ENCODE measurements at places on chromosomes 11 and 22.

GRCh38 chr11:82903843-82904586 lies 2.5 kb downstream of the DDIAS start:
- no peak overlapping the region for H3K27ac ChIP-seq
- no peak for DNase-seq
- H3K4me1 ChIP-seq, result peaks cover 45% of the 10 kb centered on the region
- no peaks in the 10 kb centered on the region for H3K27me3 ChIP-seq

GRCh38 chr22:50308986-50309600 lies 1.6 kb upstream of the PLXNB2 start:
- peaks cover 4% of the 10 kb centered on the region for H3K4me1 ChIP-seq
- no peak for DNase-seq
- no peak overlapping the region for H3K27ac ChIP-seq
- peak overlapping the region; percentile 37 for H3K4me3 ChIP-seq
- no peaks in the 10 kb centered on the region for H3K36me3 ChIP-seq

- DNase-seq, result no peak
- H3K4me1 ChIP-seq, result no peaks in the 10 kb centered on the region
- no peak overlapping the region for H3K4me3 ChIP-seq
- H3K27me3 ChIP-seq, result no peaks in the 10 kb centered on the region
Measured at GRCh38 chr22:26718905-26719304, 61.5 kb downstream of the MIAT start.

DNA sequence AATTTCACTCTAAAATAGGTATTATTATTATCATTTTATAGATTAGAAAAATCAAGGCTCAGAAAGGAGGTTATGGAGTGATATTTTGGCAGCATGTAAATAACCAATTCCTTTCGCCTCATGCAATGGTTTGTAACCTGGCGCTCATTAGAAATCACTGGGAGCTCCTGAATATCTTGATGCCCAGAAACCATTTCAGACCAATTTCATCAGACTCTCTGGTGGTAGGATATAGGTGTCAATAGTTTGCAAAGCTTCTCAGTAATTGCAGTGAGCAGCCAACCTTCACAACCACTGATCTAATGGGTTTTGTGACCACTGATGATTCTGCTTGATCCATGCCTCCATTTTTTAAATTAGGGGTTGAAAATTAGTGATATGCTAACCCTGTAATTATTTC lies 57.8 kb upstream of the ZC3H12C start:
- no peaks in the 10 kb centered on the region for H3K4me1 ChIP-seq
- no peak for DNase-seq
- no peak overlapping the region for H3K4me3 ChIP-seq

- H3K36me3 ChIP-seq, result peaks cover 7% of the 10 kb centered on the region
- DNase-seq, result peak; percentile 15
- no peak overlapping the region for H3K27ac ChIP-seq
- no peaks in the 10 kb centered on the region for H3K27me3 ChIP-seq
Measured at GRCh38 chr11:68933605-68934320, 30.1 kb downstream of the IGHMBP2 start.

- H3K27ac ChIP-seq, result no peak overlapping the region
- DNase-seq, result no peak
- no peaks in the 10 kb centered on the region for H3K4me1 ChIP-seq
- no peaks in the 10 kb centered on the region for H3K36me3 ChIP-seq
Measured at GRCh38 chr11:93908689-93909088, 58.3 kb upstream of the VSTM5 start.

DNA sequence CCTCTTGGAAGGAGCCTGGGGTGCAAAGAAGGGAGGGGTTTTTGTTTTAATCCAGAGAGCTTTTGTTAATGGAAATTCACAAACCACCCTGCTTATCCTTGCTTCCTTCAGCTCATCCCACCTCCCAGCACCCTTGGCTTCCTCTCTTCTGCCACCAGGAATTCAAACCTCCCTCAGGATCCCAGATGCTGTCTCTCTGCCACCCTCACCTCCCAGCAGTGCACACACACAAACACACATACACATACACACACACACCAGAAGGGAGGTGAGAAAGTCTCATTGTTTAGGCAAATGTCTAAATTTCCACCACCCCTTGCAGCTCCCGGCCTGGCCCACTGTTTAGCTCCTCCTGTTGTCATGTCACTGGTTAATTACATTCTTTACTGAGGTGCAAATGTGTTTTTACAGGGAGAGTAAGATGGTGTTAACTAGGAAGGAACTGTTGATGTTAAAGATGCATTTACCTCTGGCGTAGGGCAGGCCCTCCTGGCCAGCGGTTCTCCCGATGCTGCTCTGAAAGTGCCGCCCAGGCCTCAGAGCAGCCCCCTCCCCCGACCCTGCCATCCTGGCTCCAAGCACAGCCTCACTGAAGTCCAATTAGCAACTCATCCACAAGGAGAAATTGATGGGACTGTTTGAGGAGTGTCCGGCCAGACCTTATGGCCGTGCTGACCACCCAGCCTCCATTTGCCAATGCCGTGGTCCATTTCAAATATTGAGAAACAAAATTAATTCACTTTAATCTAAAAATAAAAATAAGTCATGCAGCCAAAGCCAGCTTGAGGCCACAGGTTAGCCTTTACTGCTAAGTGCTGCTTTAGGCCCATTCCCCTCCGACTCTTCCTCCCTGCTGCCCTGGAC lies 165.4 kb downstream of the FEZ1 start:
- H3K27me3 ChIP-seq, result peaks cover 34% of the 10 kb centered on the region
- no peaks in the 10 kb centered on the region for H3K4me1 ChIP-seq
- DNase-seq, result no peak
- H3K4me3 ChIP-seq, result no peak overlapping the region
- no peaks in the 10 kb centered on the region for H3K36me3 ChIP-seq
- H3K27ac ChIP-seq, result no peak overlapping the region

GRCh38 chr11:133563505-133564025 lies 31.3 kb upstream of the OPCML start:
- H3K27me3 ChIP-seq, result peaks cover 10% of the 10 kb centered on the region
- H3K4me1 ChIP-seq, result no peaks in the 10 kb centered on the region
- H3K36me3 ChIP-seq, result no peaks in the 10 kb centered on the region
- H3K27ac ChIP-seq, result no peak overlapping the region
- DNase-seq, result no peak

GRCh38 chr11:60895687-60896086 lies 10.7 kb downstream of the PRPF19 start:
- H3K4me1 ChIP-seq, result no peaks in the 10 kb centered on the region
- DNase-seq, result no peak
- no peaks in the 10 kb centered on the region for H3K27me3 ChIP-seq

DNA sequence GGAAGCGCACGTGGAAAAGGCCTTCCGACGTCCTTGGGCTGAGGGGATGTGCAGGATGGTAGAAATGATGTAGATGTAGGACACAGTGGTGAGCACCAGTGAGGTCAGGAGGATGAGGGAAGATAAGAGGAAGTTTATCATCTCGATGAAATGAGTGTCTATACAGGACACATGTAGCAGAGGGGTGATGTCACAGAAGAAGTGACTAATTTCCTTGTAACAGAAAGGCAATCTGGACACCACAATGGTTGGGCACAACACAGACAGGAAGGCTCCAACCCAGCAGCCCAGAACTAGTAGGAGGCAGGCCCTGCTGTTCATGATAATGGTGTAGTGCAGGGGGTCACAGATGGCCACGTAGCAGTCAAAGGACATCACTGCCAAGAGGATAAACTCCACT lies 35.0 kb upstream of the OR6M1 start:
- no peak overlapping the region for H3K4me3 ChIP-seq
- no peak overlapping the region for H3K27ac ChIP-seq
- H3K4me1 ChIP-seq, result no peaks in the 10 kb centered on the region
- no peaks in the 10 kb centered on the region for H3K36me3 ChIP-seq

DNA sequence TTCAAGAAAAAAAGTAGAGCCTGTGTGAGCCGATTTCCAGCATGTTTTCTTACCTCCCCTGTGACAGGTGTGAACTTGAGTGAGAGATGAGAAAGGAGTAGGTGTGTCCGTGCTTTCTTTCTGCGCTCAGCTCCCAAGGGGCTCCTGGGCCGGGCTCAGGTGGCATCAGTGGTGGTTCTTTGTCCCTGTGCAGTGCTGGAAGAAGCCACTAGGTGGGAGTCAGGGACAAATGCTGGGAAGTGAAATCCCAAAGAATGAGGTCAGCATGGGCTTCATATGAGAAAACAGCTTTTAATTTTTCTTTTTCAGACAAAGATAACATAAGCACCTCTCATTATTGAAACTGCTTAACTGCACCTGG lies 57.8 kb downstream of the PPFIBP2 start:
- peaks cover 9% of the 10 kb centered on the region for H3K36me3 ChIP-seq
- no peaks in the 10 kb centered on the region for H3K4me1 ChIP-seq
- no peaks in the 10 kb centered on the region for H3K27me3 ChIP-seq
- no peak overlapping the region for H3K4me3 ChIP-seq
- DNase-seq, result no peak

Data from natural killer cell treated with Interleukin-12 subunit alpha and Interleukin-12 subunit beta and Interleukin-15 and Interleukin-18, amount 100 ng/mL, for 72 hours (primary cell).